ENCODE measurements at places on chromosomes 1 and 21. TPM values are rescaled to one million over a fixed set of nuclear protein-coding genes. Genes with fewer than 3 reads are reported as not detected.

The UBE2U gene
- not detected for total RNA-seq

The IL20 gene
- not detected for total RNA-seq

The OR2T33 gene
- not detected for total RNA-seq

The HSPB7 gene
- total RNA-seq, result not detected

The CYP4X1 gene
- 0.21 TPM for total RNA-seq

Data from Calu3 (cell line).